ENCODE measurements at places on chromosomes 2 and 18. TPM values are rescaled to one million over a fixed set of nuclear protein-coding genes. Genes with fewer than 3 reads are reported as not detected.

DNA sequence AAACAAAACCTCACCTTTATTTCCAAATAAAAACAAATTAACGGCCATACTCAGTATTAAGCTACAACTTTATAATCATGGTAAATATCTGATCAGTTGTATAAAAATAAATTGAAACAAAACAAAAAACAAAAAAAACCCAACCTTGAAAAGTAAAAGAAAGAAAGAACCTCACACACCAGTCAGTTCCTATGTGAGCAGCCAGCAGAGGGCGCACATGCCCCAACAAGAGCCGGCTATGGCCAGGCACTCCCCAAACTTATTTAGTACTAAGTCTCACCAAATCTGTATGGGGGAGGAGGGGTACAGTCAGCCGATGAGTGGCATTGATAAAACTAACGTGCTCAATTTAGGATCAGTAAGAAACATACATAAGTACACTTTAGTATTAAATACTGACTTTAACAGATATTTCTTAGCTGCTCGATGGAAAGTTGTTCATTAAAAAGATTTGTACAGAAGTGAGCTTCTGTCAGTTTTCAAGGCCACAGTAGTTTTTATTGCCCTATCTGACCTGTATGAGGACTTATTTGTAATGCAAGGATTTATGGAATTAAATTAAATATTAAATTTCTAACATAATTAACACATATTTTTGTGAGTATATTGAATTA, 172.6 kb downstream of the TCF4 start:
- DNase-seq, result peak; percentile 82

- no peak for DNase-seq
Measured at GRCh38 chr2:38835990-38836389, 39.7 kb downstream of the DHX57 start.

DNA sequence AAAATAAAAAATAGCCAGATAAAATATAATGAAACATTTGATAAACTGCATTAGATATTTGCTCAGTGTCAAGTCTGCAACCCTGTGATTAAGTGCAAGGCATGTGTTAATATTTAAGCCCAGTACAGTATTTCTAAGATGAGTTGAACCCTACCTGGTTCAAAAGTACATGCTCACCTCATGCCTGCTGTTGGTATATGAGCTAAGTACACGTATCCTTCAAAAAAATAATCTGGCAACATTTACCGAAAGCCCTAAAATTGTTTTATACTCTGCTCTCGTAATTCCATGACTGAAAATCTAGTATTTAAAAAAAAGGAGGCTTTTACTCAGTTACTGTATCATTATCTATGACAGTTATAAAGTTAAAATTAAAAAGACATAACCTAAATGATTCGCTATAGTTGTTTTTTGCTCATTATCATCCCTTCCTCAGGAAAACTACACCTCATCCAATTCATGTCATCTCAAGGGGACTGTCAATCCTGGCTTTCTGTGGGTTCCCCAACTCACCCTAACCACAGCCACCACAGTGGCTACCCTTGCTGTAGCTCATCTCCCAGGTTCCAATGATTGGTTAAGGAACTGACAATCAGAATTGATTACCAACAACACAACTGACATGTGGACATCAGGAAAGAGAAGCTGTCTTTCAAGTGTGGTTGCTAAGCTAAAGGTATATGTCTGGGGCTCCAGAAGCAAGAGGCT, 10.6 kb downstream of the TLK1 start:
- DNase-seq, result no peak

DNA sequence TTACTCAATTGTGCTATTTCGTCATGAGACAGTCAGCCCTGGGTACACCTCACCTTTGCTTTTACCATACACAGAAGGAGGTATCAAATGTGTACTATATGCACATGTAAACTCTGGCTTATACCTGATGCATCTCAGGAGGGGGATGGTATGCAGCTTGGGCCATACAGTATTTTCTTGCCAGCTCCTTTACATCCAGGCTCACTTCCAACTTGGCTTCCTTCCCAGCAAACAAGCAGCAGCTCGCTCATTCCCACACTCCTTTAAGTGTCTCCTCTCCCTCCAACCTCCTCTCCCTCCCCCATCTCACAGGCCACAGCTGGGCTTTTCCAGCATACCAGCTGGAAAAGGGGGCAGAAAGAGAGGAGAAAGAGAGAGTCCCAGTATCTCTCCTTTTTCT, 9.6 kb downstream of the MARCHF4 start:
- DNase-seq, result no peak

- no peak for DNase-seq
Measured at GRCh38 chr2:190215620-190216019, 104.0 kb downstream of the HIBCH start.

The WIPF1 gene
- total RNA-seq, result 390 TPM

DNA sequence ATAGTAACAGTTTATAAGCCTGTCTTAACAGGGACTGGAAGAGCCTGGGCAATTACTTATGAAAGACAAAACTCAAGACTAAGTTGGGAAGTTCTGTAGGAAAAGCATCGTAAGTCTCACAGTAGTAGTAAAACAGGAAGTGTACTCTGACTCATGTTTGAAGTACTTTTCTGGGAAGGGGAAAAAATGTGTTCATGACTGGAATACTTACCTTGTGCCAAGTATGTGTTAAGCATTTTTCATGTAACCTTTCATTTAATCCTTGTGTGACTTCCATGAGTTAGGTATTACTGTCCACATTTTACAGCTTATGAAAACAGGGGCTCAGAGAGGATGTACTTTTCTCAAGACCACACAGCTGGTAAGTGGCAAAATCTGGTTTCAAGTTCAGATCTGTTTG, 13.7 kb upstream of the SKOR2 start:
- no peak for DNase-seq

The GREB1 gene
- 0.68 TPM for total RNA-seq

GRCh38 chr2:1693723-1694122, 50.6 kb downstream of the PXDN start:
- DNase-seq, result no peak

The ATOH8 gene
- total RNA-seq, result 0.13 TPM

- no peak for DNase-seq
Measured at GRCh38 chr2:135056790-135057189, 4.7 kb downstream of the RAB3GAP1 start.

The GPR39 gene
- total RNA-seq, result not detected

The RAB31 gene
- not detected for total RNA-seq

DNA sequence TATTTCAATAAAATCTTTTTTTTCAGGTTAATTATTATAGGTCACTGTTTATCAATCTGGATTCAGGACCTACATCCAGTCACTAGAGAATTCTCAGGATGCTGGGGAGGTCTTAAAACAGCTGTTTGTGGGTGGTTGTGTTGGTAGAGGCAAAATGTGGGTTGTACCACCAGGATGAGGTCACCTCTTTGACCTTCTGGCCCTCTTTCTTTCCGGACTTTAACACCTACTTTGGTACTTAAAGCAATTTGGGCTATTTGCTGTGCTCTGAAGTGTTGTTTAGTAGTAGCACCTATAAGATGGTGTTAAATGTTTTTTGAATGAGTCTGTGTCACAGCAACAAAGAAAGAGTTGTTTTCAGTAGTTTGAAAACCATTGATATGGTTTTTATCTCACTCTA, 14.6 kb downstream of the EML4 start:
- no peak for DNase-seq

DNA sequence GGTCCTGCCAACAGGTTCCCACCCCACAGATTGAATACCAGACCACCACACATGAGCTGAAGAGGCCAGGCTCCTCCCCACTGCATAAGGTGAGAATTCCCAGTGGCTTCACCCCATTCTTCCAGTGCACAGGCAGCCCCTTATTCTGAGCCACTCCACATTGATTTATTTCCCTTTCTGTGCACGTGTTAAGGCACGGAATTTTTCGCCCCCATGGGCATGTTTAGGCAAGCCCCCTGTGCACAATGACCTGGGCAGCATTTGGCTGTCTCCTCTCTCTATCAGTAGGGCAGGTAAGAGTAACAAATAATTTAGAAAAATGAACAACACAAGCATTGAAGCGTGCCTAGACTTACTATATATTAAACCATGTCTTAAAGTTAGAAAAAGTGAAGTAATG, 15.2 kb upstream of the CHAC2 start:
- DNase-seq, result no peak

DNA sequence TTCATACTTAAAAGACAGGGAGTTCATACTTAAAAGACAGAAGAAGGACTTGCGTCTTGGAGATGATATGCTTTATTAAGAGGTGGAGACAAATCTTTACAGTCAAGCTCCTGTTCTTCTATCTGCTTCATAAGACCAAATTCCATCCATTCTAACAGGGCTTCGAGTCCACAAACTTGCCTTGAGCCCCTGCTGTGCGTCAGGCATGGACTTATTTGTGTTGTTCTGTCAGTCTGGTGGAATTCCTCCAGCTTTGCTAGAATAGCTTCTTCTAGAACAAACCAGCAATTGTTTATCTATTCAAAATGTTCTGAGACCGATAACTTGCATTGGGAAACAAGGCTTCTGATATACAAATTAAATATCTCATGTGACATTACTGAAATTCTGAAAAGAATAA, 73.9 kb upstream of the SOX11 start:
- no peak for DNase-seq

GRCh38 chr2:171703574-171704347, 16.5 kb downstream of the DYNC1I2 start:
- peak; percentile 27 for DNase-seq

GRCh38 chr2:236254001-236254400, 10.2 kb downstream of the ASB18 start:
- DNase-seq, result no peak

- DNase-seq, result peak; percentile 56
Measured at GRCh38 chr2:36356990-36357846, 1.6 kb downstream of the CRIM1 start.

DNA sequence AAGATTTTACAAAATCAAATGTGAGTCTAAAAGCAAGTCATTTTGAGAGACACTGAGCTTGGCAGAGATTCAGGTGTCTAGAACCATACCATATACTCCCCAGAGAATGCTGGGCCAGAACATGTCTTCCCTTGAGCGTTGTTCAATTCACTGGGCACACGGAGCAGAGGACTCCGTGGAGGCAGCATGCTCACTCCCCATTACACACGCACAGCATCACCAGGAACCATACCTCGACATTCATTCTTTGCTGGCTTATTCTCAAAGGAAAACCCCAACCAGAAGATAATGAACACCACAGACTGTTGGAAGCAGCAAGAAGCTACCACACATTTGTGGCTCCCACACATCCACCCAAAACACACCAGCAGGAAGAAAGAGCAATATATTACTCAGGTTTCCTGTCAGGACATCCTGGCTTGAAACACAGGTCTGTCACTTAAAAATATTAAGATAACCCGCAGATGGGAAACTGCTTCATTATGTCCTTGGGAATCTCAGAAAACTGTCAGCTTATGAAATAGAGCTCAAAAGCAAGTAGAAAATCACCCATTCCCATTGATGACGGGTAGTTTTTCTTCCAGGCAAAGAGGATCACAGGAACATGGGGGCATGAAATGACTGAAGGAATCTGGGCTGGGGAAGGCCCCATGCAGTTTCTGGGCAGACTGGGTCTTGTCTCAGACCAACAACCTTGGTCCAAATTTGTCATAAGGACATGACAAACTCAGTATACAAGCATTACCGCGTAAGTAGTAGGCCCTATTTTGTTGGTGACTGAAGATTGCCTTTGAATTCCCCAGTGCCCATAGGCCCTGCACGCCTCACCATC, 46.4 kb downstream of the PCBP1 start:
- peak; percentile 49 for DNase-seq

DNA sequence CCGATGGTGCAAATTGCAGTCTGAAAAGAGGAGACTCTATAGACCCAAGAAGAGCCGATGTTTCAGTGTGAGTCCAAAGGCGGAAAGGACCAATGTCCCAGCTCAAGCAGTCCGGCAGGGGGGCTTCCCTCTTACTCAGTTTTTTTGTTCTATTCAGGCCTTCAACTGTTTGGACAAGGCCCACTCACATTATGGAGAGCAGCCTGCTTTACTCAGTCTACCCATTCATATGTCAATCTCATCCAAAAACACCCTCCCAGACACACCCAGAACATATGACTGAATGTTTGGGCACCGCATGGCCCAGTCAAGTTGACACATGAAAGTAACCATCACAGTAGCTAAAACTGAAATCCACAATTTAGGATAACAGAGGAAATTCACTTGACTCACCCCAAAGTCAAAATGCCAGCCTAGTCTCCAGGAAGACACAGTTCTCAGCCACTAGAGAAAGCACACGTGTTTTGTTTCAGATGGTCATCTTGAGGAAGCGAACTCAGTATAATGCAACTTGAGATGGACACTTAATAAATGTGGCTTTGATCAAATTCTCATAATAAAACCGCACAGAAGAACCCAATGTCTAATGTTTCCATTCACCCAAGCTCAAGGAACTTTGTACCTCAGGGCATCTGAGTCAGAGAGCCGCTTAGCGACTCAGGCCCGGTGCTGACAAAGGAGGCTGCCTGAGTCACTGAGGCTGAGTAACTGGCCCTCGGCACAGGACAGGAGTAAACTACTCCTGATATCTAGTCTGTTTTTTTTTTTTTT, 2.4 kb downstream of the FHL2 start:
- DNase-seq, result no peak

DNA sequence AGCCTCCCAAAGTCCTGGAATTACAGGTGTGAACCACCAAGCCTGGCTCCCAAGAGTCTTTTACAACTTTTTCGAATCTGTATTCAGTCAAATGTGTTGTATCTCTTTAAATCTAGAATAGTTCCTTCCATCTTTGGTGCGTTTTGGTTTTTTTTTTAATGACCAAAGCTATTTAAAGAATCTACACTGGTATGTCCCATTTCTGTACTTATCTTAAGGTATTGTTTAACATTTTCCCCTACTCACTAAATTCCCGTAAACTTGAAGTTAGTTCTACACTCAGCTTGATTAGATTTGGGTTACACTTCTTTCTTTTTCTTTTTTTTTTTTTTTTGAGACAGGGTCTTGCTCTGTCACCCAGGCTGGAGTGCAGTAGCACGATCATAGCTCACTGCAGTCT, 63.8 kb downstream of the TMEM237 start:
- no peak for DNase-seq

The YPEL5 gene
- 32.5 TPM for total RNA-seq

DNA sequence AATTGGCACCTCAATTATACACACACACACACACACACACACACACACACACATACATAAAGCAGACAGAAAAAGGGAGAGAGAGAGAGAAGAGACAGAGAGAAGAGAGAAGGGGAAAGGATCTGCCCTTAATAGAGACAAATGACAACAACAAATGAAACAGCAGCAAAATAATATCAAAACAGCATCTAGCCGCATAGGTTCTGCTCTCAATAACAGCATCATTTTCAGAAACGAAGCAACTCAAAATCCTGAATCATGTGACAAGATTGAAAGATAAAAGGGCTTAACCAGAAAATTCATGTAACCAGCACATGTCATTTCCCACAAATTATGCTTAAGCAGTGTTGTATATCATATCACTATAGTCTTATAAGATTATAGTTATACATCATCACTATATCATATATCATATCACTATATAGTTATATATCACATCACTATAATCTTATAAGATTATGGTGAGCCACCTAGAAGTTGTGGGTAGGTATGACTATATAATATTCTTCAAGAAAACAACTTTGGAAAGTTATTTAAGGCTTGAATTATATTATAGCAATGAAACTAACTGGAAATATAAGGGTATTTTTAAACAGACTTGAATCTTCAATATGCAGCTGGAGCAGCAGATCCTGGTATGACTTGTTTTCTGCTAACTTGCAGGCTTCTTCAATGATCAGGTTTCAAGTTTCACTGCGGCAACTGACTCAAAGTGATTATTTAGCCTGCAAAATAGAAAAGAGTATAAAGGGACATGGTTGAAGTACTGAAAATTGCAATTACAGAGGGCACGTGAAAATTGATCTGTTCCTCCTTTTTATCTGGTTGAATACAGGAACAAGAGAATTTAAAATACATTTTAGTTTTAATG, 16.1 kb upstream of the VPS54 start:
- DNase-seq, result no peak

The PIEZO2 gene
- not detected for total RNA-seq

The TUBB6 gene
- total RNA-seq, result 8.3 TPM

The PRSS56 gene
- not detected for total RNA-seq

The ANKRD30B gene
- total RNA-seq, result not detected
